Pericardium fibroblast (primary cell): ENCODE measurements at places on chromosomes 3 and 15. TPM values are rescaled to one million over a fixed set of nuclear protein-coding genes. Genes with fewer than 3 reads are reported as not detected.

Gene ADAMTS17
- 1.5 and 2.1 TPM in 2 replicates for total RNA-seq

Gene SAMD7
- not detected in 2 replicates for total RNA-seq

Gene FMN1
- total RNA-seq, result 0.17 and 0.23 TPM in 2 replicates

Gene CHRNB4
- total RNA-seq, result not detected in 2 replicates

Gene SLC28A2
- total RNA-seq, result not detected in 2 replicates

Gene UNC13C
- total RNA-seq, result under 0.01 TPM in 1 of 2 replicates, not detected in the other

Gene WDR93
- not detected in 2 replicates for total RNA-seq

Gene DAZL
- not detected in 2 replicates for total RNA-seq

Gene ZNF502
- total RNA-seq, result 4.1 and 4.6 TPM in 2 replicates

Gene SLC6A20
- total RNA-seq, result not detected in 2 replicates

Gene MYLK
- total RNA-seq, result 7.3 and 12.8 TPM in 2 replicates

Gene P4HTM
- total RNA-seq, result 26.0 and 31.7 TPM in 2 replicates

Gene HTR3E
- not detected in 2 replicates for total RNA-seq

Gene FBXO40
- not detected in 2 replicates for total RNA-seq

Gene ZSCAN29
- 9.5 and 12.8 TPM in 2 replicates for total RNA-seq
